ENCODE measurements at places on chromosomes 7 and 10.

GRCh38 chr7:81298951-81299666 lies 380.3 kb upstream of the SEMA3C start:
- DNase-seq, result no peak

DNA sequence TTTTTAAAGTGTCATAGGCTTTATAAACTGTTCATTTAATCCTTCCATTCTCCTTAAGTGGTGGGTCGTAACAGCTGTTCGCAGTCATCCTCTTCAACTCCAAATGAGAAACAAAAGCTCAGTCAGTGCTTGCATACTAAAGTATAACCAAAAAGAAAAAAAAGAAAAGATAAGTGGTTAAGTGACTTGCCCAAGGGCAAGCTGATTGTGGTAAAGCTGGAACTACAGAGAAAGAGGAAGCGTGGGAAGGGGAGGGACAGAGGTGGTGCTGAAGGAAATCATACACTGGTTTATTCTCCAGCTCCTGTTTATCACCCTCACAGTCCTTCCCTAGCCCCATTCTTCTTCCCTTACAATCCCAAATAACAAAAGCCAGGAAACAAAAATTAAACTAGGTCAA lies 29.6 kb downstream of the IDE start:
- no peak for DNase-seq

DNA sequence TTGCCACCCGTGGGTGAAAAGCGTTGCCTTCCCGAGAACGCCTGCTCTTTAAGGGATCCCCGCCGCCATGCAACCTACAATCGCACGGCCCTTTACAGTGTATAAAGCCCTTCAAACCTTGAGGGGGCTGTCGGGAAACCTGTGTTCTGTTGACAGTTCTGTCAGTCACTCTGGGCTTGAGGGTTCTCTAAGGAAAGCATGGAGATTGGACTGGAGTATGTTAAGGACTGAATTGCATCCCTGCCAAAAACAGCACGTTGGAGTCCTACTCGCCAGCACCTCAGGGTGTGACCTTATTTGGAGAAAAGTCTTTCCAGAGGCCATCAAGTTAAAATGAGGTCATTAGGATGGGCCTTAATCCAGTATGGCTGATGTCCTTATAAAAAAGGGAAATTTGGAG lies 70.6 kb downstream of the PFKFB3 start:
- DNase-seq, result no peak

DNA sequence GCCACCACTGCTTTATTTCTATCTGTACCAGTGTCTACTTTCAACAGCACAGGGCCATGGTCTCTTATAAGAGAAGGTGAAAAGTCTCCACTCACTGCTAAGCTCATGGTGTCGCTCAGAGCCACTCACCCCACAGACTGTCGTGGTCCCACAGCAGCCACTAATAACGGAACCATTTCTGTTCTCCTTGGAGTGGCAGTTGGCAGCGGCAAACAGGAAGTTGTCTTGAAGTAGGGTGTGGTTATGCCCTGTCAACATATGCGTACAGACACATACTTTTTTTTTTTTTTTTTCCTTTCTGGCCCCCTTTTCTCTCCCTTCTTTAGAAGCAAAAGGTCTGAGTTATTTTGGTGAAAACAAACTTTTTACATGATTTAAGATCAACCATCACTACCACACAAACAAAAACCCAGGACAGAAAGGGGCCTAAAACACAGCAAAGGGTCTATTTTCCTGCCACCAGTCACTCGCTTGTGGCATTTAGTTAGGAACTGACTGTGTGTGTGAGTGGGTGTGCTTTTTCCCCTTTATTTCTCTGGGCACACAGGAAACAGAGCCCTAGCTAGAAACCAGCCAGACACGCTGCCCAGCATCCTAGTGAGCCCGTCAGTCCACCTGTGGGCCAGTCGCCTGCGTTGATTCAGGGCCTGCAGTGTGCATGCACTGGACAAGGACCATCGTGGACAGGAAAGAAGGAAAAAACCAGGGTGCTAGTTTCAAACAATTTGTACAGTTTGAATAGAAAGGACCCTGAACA lies 96.7 kb upstream of the EFCAB10 start:
- no peak for DNase-seq
